ENCODE measurements at places on chromosomes 7 and 10.

DNA sequence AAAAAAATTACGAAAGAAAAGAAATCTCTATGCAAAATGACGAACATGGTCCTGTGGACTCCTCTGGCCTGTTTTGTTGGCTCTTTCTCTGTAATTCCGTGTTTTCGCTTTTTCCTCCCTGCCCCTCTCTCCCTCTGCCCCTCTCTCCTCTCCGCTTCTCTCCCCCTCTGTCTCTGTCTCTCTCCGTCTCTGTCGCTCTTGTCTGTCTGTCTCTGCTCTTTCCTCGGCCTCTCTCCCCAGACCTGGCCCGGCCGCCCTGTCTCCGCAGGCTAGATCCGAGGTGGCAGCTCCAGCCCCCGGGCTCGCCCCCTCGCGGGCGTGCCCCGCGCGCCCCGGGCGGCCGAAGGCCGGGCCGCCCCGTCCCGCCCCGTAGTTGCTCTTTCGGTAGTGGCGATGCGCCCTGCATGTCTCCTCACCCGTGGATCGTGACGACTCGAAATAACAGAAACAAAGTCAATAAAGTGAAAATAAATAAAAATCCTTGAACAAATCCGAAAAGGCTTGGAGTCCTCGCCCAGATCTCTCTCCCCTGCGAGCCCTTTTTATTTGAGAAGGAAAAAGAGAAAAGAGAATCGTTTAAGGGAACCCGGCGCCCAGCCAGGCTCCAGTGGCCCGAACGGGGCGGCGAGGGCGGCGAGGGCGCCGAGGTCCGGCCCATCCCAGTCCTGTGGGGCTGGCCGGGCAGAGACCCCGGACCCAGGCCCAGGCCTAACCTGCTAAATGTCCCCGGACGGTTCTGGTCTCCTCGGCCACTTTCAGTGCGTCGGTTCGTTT, 83.5 kb upstream of the SLF2 start:
- DNase-seq = no peak

DNA sequence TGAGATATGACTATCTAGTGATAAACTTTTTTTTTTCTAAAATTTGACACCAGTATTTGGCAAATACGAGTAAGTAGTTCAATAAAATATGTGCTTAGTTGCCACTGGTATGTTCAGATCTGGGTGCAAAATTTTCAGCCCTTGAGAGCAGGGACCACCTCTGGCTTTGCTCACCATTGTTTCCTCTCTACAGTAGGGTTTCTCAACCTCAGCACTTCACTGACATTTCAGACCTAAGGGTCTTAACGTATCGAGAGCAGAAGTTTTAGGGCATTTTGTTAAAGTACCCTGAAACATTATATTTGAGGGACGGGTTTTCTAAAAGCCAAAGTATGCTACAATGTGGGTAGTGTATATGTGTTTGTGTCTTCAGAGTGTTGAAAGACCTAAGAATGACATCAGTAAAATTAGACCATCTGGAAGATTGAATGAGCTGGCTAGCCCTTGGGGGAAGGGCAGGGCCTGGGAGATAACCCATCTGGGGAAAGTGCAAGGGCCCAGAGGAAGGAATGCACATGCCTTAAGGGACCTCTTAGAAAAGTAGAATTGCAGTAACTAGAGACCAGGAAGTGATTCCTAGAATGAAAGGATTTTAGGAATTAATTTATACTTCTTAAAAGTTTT, 11.8 kb downstream of the BZW2 start:
- DNase-seq = no peak

- no peak for DNase-seq
These were observed 66.4 kb downstream of the RAMP3 start for GRCh38 chr7:45223728-45224630.

GRCh38 chr7:39488467-39489393, 77.5 kb upstream of the YAE1 start:
- no peak for DNase-seq

- DNase-seq = no peak
These were observed 192.6 kb downstream of the CDCA7L start for GRCh38 chr7:21753071-21753470.

DNA sequence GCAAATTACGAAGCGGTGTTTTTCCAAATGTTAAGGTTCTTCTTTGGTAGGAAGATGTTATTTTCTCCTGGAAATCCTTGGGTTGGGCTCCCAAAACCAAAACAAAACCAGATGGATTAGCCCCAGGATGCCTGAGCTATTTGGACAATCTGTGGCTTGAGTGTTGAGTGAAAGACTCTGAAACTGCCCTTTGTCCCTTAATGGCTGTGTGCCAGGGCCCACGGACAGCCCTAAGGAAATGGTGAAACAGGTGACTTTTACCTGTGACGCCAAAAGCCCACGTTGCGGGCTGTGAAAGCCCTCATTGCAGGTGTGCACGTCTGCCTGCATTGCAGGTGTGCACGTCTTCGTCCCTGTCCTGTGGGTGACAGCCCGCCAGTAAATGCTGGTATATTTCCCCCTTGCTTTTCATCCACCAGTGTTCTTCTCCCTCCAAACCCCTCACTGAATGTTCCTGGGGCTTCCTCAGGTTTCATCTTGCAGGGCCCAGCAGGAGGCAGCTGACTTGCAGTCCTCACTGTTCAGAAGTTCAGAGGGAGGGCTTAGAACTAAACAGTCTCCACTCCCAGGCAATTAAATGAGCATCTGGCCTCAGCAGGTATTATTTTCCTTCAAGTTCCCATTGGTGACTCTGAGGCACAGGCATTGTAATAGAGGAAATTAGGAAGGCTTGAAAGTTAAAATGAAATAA, 10.7 kb downstream of the PFKP start:
- no peak for DNase-seq

GRCh38 chr10:94156453-94156852, 162.7 kb downstream of the PLCE1 start:
- no peak for DNase-seq

DNA sequence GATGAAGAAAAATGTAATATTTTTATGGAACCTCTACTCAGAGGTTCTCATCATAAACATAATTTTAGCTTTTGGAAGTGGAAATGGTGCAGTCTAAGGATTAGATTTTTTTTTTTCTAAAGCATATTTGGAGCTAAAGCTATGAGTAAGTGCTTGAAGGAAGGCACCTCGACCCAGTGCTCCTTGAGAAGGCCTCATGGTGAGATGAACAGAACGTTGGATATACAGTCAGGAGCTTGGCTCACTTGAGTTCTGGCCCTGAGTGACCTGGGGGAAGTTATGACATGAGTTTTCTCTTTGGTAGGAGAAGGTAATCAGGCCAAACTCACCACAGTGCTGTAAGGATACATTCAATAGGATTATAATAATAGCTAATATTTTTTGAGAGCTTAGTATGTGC, 163.3 kb downstream of the JCAD start:
- no peak for DNase-seq

- no peak for DNase-seq
These were observed 3.5 kb downstream of the STK31 start for GRCh38 chr7:23713285-23714149.

DNA sequence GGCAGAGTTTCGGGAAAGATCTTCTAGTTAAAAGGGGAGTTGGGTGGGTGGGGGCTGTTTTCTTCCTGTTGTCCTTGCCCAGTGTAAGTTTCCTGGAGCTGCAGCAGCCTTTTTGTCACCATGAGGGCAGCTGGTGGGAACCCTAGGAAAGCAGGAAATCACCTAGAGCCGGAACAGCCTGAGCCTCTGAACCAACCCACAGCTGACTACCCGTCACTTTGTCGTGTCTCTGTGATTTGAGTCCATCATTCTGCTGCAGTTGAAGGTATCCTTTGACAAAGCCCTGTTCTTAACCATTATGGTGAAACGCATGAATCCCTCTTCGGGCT, 1.2 kb upstream of the C10orf143 start:
- DNase-seq = no peak

DNA sequence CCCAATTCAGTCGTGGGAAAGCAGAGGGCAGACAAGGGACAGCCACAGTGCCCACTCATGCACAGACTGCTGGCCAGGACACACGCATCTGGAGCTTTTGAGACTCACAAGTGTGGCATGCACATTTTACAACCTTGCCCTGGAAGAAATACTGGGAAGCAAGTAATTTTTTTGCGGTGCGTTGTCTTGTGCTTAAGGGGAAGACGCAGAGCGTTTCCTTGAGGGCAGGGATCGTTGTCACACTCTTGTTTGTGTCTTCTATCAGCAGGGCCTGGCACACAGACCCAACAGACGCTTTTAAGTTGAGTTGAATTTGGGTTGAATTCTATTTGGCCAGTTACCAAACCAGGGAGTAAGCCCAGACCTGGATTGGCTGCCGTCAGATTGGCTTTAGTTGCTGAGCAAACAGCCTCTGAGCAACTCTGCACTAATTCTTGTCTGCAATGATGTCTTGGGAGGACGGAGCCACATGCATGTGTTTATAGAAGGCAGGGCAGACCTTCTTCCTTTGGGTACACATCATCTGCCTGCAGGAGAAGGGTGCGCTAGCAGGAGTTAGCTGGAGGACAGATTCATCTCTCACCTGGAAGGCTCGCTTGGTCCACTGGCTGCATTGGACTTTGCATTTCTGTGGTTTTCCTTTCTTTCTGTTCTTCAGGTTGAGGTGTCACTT, 38.4 kb downstream of the IL2RA start:
- DNase-seq = no peak

- no peak for DNase-seq
These were observed 32.7 kb downstream of the IL6 start for GRCh38 chr7:22759721-22760120.

GRCh38 chr10:125707541-125708468, 11.7 kb upstream of the EDRF1 start:
- DNase-seq = no peak

DNA sequence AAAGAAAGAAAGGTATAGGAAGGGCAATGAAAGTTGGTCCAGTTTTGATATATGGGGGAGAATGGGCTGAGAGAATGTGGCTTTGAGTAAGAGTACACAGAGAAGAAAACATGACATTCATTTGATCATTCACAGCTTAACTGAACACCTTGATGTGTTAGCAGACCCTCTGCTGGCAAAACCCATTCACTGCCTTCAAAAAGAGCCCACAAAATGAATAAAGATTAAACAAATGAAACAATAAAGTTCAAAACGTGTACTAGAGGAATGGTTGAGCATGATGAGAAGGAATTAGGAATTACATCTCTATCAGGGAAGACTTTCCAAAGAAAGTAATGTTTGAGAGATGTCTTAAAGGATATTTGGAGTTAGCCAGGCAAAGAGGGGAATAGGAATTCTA, 2.1 kb downstream of the WEE2 start:
- no peak for DNase-seq

GRCh38 chr7:917255-918117, 37.0 kb downstream of the ADAP1 start:
- no peak for DNase-seq

DNA sequence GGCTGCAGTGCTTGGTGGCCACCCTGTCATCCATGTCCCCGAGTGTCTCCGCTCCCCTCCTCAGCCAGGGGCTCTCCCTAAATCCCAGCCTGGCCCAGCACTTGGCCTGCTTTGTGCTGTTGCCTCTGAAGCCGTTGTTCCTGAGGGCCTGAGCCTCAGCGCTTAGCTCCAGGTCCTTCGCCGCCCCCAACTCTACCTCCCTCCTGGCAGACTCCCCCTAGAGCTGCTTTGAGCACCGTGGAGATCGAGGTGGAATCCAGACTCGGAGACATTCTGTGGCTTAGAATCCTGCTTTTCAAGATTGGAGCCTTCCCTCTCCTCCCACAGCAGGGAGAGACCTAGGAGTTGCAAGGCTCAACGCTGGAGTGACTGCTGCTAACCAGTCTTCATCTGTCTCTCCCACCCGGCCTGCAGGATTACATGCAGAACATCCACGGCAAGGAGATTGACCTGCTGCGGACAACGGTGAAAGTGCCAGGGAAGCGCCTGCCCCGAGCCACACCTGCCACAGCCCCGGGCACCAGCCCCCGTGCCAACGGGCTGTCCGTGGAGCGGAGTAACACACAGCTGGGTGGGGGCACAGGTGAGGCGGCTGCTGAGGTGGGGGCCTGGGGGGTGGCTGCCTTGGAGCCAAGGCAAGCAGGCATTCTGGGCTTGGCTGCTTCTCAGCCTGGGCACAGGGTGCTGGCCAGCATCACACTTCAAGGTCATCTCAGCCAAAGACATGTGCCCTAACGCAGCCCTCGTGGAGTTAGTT, 33.3 kb downstream of the GBX1 start:
- no peak for DNase-seq

DNA sequence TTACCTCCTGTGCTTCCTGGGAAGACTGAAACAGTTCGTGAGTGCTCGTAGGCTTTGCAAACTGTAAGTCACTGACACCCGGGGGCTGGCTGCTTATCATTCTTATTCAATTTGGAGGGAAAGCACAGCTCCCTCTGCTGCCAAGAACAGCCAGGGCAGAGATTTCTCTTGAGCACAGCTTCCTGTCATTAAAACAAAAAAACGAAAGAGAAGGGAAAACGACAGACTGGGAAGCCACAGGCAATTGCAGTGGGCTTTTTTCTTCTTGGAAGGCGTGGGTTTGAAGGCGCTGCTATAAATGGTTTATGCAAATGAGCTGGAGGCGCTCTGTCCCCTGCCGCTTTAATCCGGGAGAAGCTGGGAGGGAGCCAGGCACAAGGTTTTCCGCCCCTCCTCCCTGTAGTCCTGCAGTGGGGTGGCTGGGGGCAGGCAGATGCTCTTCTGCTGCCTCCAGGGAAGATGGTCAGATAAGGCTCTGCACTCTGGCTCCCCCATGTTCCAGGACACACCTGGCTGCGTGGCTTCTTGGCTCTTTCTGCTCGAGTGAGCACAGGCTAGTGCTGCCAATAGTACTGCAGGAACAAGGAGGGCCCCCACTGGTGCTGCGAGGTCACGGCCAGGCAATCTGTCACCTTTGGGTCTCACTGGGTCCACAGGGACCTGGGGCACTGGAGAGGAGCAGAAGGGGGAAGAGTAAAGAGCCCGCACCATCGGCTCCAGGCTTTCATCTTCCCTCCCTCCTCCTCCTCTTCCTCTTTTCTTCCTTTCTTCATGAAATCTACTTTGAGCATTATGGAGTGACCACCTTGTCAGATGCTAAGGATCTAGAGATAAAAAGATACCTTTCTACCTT, 49.5 kb downstream of the NEURL1 start:
- DNase-seq = peak; percentile 32

DNA sequence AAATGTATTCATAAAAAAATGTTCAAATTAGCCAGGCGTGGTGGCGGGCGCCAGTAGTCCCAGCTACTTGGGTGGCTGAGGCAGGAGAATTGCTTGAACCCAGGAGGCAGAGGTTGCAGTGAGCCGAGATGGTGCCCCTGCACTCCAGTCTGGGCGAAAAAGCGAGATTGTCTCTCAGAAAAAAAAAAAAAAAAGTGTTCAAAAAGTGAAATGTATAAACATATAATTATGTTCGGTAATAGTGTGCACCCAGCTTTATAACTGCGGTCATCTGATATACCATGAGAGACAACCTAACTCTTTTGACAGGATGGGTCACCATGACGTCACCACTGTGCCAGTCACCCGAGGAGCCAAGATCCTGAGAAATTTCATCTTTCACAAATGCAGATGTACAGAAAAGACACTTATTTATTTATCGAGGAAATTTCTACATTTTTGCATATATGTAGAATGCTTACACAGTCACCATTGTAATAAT, 594 bp upstream of the RP9 start:
- DNase-seq = peak; percentile 6

- DNase-seq = no peak
These were observed 27.9 kb upstream of the CACNA2D1 start for GRCh38 chr7:82471351-82472020.

GRCh38 chr10:50540069-50540825, 83.5 kb downstream of the SGMS1 start:
- no peak for DNase-seq

- DNase-seq = no peak
These were observed 15.4 kb downstream of the BBIP1 start for GRCh38 chr10:110903280-110904278.

- peak; percentile 75 for DNase-seq
These were observed at the start of gene SHTN1 for GRCh38 chr10:117005026-117005526. Gene SHTN1, minus strand, starts transcription at chr10:117005187. Its CDS starts 108 bp downstream, at chr10:117005079.

GRCh38 chr7:48067475-48067874, 21.6 kb upstream of the UPP1 start:
- DNase-seq = no peak
